ENCODE measurements at places on chromosomes 4 and X.

DNA sequence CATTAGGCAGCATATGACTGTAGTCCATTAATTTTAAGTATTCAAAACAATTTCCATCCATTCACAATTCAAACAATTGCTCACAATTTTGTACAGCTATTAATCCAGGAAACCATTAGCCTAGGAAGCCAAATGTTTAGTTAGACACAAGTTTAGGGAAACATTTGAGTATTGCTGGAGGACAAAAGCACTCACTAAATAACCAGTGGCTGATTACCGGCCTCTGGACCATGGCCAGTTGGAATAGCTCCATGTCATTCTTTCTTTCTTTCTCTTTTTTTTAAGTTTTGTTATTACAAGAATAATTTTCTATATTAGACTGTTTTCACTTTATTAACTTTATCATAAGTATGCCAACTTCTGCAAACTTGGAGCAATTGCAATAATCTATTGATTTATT is 31.3 kb downstream of the TRIML2 start:
- no peak for DNase-seq

- DNase-seq = no peak
Measured at GRCh38 chr4:150244600-150244999, 166.4 kb downstream of the DCLK2 start.

DNA sequence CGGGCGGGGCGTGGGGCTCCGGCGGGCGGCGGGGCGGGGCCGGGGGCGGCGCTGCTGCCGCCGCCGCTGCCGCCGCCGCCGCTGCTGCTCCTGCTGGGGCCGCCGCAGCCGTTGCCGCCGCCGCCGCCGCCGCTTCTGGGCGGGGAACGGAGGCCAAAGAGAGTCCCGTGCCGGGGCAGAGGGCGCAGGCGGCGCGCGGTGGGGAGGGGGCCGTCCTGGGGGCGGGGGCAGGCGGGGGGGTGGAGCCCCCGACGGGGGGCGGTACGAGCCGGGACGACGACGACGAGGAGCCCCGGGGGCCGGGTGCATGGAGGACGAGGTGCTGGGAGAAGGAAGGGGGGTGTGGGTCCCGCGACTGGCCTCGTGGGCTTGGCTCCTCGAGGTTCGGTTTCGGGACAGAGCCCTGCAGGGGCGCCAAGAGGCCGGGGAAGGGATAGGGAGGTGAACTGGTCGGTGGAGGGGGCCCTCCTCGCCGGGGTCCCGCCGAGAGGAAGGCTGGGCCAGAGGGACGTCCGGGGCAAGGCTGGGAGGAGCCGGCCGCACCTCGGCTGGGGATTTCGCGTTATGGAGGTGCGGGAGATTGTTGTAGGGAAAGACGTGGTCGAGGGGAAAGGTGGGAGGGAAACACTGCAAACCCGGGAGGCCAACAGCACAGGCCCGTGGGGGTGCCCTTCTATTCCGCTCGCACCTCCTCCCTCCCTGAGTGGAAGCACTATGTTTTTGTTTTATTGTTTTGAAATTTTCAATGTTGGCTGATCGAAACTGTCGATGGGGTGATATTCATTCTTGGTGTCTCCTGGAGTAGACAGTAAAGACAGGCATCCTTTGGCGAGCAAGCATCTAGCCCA is 1.9 kb downstream of the BCORL1 start:
- no peak for DNase-seq

DNA sequence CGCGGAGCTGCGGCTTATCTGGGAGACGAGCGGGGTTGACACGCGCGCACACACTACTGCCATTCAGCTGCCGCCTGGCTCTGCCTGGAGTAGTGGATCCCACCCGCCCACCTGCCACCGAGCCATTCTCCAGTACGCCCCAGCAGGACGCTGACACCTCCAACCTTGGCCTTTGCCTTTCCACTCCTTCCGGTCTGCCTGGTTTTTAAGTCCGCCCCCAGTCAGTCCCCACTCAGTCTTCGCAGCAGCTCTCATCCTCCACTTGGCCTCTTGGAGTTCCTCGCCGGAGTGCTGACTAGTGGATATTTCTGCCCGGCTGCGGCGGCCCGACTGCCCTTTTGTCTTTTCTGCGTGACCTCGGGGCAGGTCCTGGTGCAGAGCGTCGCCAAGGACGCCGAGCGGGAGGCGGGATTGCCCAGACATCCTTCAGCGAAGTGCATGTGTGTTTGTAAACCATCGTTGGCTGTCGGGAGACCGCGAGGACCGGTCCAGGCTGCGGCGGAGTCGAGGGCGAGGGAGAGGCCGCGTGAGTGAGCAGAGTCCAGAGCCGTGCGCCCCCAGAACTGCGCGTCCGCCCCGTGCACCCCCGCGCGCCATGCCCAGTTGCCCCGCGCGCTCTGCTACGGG is 1.1 kb downstream of the SLIT2 start:
- no peak for DNase-seq

- DNase-seq = no peak
Measured at GRCh38 chr4:173415092-173415491, 16.2 kb upstream of the SCRG1 start.

DNA sequence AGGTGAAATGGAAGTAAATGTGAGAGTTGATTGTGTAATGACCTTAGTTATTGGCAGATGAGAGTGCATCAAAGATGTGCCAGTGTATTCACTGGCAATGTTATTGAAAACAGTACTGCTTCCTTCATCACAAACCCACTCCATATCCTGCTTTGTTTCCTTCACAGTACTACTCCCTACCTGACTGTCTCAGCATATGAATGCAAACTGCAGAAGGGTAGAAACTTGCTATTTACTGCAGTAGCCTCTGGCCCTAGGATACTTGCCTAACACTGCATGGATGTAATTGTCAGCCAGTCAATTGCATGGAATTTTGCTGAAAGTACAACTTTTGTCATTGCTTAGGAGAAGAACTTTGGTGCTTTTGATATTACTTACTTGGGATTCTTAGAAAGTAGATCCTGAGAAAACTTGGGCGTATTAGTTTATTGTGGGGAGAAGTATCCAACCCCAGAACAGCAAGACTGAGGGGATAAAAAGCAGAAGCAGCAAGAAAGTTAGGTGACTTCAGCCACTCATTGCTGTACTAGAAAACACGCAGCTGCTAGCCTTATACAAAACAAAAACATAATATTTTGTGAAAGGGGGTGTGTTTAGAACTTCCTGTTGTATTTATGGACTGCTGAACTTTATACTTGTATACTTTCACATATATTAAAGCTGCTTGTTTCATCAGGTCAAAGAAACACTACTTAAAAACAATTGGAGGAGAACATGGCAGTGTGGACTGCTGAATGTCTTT is 219.0 kb downstream of the CCNG2 start:
- DNase-seq = no peak

DNA sequence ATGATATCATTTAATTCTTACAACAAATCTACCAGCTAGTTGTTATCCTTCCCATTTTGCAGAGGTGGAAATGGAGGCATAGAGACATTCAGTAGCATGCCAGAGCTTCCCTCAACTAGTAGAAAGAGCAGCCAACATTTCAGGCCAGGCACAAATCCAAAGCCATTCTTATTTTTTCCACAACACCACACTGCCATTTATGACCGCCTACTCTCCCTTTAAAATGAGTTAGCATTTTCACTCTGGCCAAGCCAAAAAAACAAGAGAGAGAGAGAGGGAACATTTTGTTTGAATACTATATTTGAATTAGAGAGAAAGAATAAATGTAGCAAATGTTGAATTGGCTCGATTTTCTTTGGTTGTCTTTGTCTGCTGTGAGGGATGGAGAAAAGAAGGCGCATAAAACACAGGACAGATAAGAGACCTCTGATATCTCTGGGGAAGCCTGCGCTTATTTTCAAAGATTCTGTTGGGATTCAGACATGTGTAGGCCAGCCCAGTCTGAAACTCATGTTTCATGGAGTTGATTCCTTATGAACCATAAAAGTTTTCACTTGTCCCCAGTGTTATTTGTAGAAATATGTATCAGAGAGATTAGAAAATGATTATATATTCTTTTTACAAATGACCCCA is 265.7 kb downstream of the RAB28 start:
- DNase-seq = no peak

DNA sequence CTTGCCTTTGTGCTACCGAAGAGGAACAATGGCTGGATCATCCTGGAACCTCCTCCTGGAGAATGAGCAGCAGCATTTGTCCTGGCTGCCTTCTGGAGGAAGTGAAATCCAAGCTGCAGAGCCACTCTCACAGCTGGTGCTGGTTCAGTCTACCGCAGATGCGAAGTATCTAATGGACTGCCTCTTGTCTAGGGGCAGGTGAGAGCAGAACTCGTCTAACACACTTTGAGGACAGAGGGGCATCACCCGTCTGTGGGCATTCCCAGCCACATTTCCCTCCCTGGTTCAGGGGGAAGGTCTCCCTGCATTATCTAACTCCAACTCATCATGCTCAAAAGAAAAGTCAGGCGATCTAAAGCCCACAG is 338.2 kb upstream of the GATB start:
- no peak for DNase-seq

DNA sequence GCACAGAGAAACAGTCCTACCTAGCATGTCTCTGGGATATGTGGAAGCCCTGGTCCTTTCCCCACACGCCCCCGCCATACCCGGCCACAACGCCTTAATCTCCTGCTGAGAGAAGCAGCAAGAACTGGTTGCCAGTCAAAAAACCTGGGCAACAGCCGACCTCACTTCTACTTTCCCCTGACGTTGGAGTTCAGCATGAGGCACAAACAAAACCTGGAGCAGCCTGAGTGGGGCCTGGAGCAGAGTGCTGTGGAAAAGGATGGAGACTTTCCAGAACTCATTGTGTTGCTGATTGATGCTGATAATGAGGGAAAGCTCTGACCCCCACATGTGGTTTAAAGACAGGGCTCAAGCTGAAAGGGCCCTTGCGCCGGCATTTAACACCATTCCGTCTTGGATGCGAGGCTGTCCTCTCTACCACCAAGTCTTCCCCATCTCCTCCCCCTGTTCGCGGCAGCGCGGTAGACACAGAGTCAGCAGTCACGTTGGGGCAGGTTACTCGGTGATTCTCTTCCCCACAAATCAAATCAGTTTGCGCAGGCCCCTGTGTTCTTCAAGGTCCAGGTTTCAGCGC is 666 bp downstream of the CCDC158 start:
- DNase-seq = no peak

DNA sequence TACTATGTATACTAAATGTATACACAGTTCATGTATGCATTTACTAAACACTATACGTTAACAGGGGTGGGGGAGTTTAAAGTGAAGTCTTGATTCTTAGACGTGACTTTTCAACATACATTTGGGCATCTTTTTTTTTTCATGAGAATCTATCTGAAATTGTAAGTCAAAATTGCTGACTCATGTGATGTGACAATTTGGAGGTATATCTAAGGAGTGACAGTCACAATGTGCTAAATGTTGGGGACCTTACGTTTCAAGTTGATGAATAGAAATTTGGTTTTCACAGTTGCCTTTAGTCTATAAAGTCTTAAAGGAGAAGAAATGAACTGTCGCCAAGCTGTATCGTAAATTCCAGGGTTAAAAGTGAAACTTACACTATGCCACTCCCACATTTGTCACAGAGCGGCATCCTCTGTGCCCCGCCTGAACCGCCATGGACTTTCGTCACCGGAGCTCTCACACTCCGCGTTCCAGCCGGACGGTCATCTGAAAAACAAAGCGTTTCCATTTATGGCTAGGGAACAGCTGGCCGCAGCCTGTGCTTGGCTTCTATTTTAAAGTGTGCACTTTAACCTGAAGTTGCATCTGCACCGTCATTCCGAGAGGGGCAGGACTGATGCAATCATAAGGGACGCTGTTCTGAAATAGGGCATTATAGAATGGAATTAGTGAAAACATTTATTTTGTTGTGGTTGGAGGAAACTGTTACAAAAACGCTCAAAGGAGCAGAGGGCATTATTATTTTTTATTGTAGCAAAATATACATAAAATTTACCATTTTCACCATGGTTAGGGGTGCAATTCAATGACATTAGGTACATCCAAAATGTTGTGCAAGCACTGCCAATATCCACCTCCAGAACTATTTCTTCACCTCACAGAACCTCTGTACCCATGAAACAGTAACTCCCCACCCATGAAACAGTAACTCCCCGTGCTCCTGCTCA is 30.9 kb downstream of the PDLIM3 start:
- DNase-seq = no peak

GRCh38 chrX:49250578-49250977 is 13.9 kb downstream of the FOXP3 start:
- DNase-seq = no peak

GRCh38 chrX:54048412-54048811 is 4.1 kb upstream of the PHF8 start:
- DNase-seq = no peak

DNA sequence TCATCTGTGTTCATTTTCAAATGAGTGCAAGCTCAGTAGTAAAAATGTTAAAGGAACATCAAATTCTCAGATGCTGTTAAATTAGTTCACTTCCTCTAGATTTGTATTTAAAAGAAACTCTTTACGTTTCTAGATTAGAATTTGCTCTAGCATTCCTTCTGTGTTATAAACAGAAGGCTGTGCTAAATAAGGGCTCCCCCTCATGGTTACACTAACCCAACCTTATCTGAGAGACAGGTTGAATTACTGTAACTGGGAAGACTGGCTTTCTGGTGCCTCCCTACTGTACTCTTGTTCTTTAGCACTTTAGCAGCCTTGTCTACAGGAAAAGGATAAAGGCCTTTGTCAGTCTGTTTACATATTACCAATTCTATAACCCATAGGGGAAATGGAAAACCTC is 56.8 kb downstream of the RXFP1 start:
- DNase-seq = no peak

DNA sequence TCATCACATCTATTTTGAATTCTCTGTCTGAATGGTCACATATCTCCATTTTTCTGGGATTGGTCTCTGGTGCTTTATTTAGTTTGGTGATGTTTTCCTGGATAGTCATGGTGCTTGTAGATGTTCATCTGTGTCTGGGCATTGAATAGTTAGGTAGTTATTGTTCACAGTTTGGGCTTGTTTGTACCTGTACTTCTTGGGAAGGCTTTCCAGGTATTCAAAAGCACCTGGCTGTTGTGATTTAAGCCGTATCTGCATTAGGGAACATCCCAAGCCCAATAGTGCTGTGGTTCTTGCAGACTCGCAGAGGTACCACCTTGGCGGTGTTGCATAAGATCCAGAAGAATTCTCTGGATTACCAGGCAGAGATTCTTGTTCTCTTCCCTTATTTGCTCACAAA is 44.6 kb downstream of the COL4A5 start:
- no peak for DNase-seq

DNA sequence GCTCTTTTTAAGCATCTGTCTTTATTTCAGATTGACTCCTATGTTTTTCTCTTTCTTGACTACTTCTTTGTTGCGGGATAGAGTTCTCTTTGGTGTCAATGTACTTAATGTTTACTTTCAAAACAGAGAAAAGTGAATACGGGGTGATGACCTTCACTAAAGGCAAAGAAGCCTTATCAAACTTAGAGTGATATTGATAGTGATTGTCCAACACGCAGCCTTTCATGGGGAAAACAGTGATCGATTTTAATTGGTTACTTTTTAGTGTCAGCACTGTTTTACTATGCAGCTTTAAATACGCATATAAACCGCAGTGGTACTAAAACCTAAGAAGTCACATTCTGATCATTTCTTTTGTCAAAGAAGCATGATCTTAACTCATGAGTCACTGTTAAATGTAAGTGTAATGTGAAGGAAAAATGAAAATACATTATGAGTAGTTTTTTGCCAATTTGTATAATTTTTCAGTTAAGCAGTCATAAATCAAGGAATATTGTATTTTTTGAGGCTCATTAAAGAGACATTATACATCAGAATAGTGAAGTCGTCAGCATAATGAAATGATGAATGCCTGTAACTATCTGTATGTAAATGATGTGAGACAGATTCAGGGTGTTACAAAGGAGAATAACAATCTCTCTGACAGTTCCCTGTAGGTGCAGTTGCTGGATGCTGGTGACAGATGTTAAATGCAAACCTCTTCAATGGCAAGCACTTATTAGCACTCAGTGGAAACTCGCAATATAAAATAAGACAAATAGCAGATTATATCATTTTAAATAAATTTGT is 2082.8 kb upstream of the TENM3 start:
- no peak for DNase-seq

GRCh38 chrX:90026730-90027129 is 105.0 kb downstream of the TGIF2LX start:
- DNase-seq = no peak

Measured in stimulated activated CD4-positive, alpha-beta T cell treated with anti-CD3 and anti-CD28 coated beads, Interleukin-12 subunit alpha, Interleukin-12 subunit beta, amount 100 ng/mL, for 24 hours (primary cell).